Left lung (tissue), 14 donors: ENCODE measurements at places on chromosomes 2 and 18. TPM values are rescaled to one million over a fixed set of nuclear protein-coding genes. Genes with fewer than 3 reads are reported as not detected.

GRCh38 chr2:239131521-239131920, 269.3 kb downstream of the HDAC4 start:
- DNase-seq, result peak; percentile 54
- H3K27ac ChIP-seq, result no peak overlapping the region
- H3K4me1 ChIP-seq, result no peaks in the 10 kb centered on the region
- H3K36me3 ChIP-seq, result peaks cover 96% of the 10 kb centered on the region
- no peaks in the 10 kb centered on the region for H3K27me3 ChIP-seq

GRCh38 chr2:143881246-143881645, 638.7 kb downstream of the ZEB2 start:
- H3K36me3 ChIP-seq, result no peaks in the 10 kb centered on the region
- no peak overlapping the region for H3K27ac ChIP-seq
- DNase-seq, result no peak
- no peak overlapping the region for H3K4me3 ChIP-seq

- no peaks in the 10 kb centered on the region for H3K27me3 ChIP-seq
- no peak overlapping the region for H3K4me3 ChIP-seq
- no peak overlapping the region for H3K27ac ChIP-seq
- H3K36me3 ChIP-seq, result no peaks in the 10 kb centered on the region
- DNase-seq, result no peak
Measured at GRCh38 chr2:171260471-171261424, 100.1 kb upstream of the TLK1 start.

DNA sequence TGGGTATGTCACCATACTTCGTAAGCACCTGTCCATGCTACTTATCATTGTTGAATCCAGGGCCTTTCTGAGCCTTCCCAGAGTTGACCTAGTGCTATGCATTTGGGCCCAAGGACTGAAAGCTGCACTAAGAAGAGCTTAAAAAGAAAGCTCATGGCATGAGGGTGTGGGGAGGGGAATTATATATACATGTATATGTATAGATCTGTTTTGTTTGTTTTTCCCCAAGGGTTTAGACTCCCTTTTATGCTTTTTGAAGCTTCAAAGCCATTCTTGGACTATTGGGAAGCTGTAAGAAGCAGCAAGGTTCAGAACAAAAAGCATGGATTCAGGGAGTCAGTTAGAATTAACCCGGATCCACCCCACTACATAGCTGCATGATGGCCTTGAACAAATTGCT, 23.3 kb downstream of the MFF start:
- no peak overlapping the region for H3K4me3 ChIP-seq
- no peaks in the 10 kb centered on the region for H3K36me3 ChIP-seq
- H3K27me3 ChIP-seq, result no peaks in the 10 kb centered on the region
- H3K27ac ChIP-seq, result no peak overlapping the region

GRCh38 chr2:1494906-1495305, 81.6 kb downstream of the TPO start:
- no peaks in the 10 kb centered on the region for H3K27me3 ChIP-seq
- no peaks in the 10 kb centered on the region for H3K4me1 ChIP-seq
- no peaks in the 10 kb centered on the region for H3K36me3 ChIP-seq
- no peak overlapping the region for H3K27ac ChIP-seq
- no peak for DNase-seq

DNA sequence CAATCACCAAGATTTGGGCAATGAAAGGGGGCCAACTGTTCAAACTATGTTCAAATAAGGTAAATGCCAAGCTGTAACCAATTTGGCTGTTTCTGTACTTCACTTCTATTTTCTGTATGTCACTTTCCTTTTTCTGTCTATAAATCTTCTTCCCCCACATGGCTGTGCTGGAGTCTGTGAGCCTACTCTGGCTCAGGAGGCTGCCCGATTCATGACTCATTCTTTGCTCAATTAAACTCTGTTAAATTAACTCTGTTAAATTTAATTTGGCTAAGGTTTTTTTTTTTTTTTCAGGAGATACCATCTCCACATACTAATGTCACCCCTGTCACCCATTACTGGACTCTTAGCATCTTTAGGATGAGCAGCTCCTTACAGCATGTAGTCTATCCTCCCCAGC, 178.8 kb upstream of the TWIST2 start:
- DNase-seq, result no peak
- H3K27me3 ChIP-seq, result no peaks in the 10 kb centered on the region
- no peak overlapping the region for H3K27ac ChIP-seq
- no peak overlapping the region for H3K4me3 ChIP-seq
- no peaks in the 10 kb centered on the region for H3K36me3 ChIP-seq

DNA sequence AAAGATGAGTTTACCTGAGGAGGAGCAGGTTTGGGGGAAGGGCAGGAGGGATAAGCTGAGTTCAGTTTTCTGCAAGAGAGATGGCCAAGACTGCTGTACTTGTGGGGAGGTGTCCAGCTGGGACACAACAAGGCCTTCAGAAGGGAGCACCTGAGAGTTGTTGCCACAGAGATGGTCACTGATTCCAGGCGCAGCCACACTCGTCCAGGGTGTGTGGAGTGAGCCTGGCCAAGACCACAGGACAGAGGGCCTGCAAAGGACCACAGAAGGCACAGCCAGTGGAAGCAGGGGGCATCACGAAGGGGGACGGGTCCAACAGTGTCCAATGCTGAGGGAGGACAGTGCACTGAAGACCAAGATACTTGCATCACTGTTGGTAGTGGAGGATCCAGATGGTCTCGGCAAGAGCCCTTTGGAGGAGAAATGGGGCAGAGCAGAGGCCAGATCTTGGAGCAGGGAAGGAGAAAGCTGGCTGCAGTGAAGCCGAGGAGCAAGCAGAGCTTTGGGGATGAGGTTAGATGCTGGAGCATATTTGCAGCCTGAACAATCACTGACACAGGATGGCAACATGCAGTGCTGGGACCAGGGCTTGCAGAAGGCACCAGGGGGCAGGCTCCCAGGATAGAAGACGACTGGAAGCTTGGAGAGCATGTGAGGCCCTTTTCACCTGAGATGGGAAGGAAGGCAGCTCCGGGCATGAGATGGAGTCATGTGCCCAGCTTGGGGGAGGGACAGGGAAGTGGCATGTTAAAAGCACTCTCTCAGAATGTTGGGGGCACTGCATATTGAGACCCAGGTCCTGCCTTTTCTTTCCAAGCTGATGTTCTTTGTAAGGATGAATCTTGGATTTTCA, 214.0 kb downstream of the CYP26B1 start:
- H3K27ac ChIP-seq, result no peak overlapping the region
- no peaks in the 10 kb centered on the region for H3K36me3 ChIP-seq
- no peak for DNase-seq
- no peak overlapping the region for H3K4me3 ChIP-seq
- no peaks in the 10 kb centered on the region for H3K27me3 ChIP-seq

DNA sequence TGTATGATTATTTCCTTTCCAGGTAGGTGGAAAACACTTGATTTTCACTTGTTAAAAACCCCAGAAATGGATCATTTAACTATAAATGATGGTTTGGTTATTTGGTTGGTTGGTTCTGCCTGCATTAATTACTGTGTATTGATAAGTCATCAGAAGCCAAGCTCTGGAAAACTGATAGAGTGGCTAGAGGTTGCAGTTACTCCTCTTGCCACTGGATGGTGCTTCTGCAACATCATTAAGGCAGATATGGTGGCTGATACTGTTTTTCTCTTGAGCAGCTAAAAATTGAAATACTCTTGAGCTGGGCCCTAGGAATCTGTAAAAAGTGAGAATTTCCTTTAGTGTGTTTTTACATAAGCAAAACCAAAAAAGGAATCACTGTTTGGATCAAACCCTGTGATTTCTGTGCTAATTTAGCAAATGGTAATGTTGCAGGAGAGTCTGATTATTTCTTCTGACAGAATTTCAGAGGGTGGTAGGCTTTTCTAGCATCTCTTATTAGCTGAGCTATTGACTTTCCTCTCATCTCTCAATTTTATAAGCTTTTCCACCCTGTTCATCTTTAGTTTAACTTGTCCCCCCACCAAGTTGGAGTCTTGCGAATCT, 54.3 kb downstream of the RAB10 start:
- no peaks in the 10 kb centered on the region for H3K36me3 ChIP-seq
- DNase-seq, result peak; percentile 5
- no peaks in the 10 kb centered on the region for H3K27me3 ChIP-seq
- H3K4me3 ChIP-seq, result no peak overlapping the region

- H3K27ac ChIP-seq, result no peak overlapping the region
- no peaks in the 10 kb centered on the region for H3K36me3 ChIP-seq
- H3K27me3 ChIP-seq, result no peaks in the 10 kb centered on the region
- H3K4me3 ChIP-seq, result no peak overlapping the region
Measured at GRCh38 chr2:177568390-177568789, 175.8 kb downstream of the AGPS start.

- no peak overlapping the region for H3K27ac ChIP-seq
- no peaks in the 10 kb centered on the region for H3K27me3 ChIP-seq
- H3K36me3 ChIP-seq, result no peaks in the 10 kb centered on the region
Measured at GRCh38 chr2:235095569-235095968, 143.8 kb downstream of the SH3BP4 start.

DNA sequence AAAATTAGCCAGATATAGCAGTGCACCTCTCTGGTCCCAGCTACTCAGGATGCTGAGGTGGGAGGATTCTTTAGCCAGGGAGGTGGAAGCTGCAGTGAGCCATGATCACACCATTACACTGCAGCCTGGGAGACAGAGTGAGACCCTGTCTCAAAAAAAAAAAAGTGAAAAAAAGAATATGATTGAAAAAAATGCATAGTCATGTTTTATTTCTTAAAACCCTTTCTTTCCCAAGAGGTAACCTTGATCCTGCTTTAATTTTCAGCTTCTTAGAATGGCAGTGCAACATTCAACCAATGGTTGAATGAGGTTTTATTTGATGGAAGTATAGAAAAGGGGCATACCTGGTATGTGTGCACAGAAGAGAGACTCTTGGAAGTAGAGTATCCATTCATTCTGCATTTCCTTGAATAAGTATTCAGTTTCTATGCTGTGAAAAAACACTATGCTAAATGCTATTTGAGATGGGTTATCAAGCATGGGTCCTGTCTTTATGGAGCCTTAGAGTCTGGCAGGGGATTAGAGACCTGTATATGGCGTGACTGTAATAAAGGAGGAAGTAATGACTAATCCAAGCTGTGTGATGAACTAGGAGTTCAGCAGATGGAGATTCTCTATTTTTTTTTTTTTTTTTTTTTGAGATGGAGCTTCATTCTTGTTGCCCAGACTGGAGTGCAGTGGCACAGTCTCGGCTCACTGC, 146.3 kb downstream of the WDSUB1 start:
- DNase-seq, result no peak
- peak overlapping the region; percentile 13 for H3K27ac ChIP-seq
- peaks cover 24% of the 10 kb centered on the region for H3K4me1 ChIP-seq
- H3K4me3 ChIP-seq, result no peak overlapping the region
- H3K27me3 ChIP-seq, result no peaks in the 10 kb centered on the region

DNA sequence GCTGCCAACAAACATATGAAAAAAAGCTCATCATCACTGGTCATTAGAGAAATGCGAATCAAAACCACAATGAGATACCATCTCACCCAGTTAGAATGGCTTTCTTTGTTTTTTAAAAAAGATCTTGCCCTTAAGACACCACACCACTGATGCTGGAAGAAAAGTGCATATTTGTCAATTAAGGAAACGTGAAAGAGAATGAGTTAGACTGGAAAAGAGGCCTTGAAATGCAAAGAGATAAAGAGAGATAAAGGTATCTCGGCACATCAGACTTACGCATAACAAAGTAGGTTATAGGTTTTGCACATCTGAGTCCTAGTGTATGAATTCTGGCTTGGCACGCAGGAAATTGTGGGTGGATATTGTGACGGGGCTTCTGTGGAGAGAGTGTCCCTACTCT, 149.5 kb downstream of the MTX2 start:
- H3K36me3 ChIP-seq, result no peaks in the 10 kb centered on the region
- DNase-seq, result no peak
- no peak overlapping the region for H3K27ac ChIP-seq
- H3K27me3 ChIP-seq, result no peaks in the 10 kb centered on the region

DNA sequence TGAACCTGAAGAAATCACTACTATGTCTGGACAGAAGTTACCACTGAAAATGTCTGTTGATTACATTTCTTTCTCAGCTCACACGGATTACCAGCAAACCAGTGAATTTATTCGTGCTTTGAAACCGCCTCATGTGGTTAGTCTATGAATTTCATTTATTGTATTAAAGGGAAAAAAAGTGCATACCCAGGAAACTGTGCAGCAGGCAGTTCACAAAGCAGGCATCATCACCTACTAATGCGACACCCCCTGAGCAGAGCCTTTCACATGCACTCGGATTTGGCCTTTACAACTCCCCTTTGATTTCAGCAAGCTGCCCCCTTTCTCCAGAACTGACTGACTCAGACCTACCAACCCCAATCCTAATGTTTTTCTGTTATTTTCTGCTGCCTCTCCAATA, 20.1 kb downstream of the CPSF3 start:
- peaks cover 90% of the 10 kb centered on the region for H3K36me3 ChIP-seq
- H3K27ac ChIP-seq, result no peak overlapping the region
- no peak overlapping the region for H3K4me3 ChIP-seq
- H3K4me1 ChIP-seq, result no peaks in the 10 kb centered on the region

- no peaks in the 10 kb centered on the region for H3K27me3 ChIP-seq
- peak overlapping the region; percentile 13 for H3K4me3 ChIP-seq
- H3K27ac ChIP-seq, result peak overlapping the region; percentile 85
- H3K36me3 ChIP-seq, result peaks cover 12% of the 10 kb centered on the region
- DNase-seq, result no peak
Measured at GRCh38 chr18:48932822-48933510, 17.8 kb downstream of the SMAD7 start.

GRCh38 chr2:152176113-152176714, 651 bp upstream of the STAM2 start:
- peak overlapping the region; percentile 99 for H3K27ac ChIP-seq
- H3K27me3 ChIP-seq, result no peaks in the 10 kb centered on the region

- no peaks in the 10 kb centered on the region for H3K4me1 ChIP-seq
- H3K27me3 ChIP-seq, result no peaks in the 10 kb centered on the region
- H3K4me3 ChIP-seq, result no peak overlapping the region
- no peak for DNase-seq
- H3K36me3 ChIP-seq, result no peaks in the 10 kb centered on the region
Measured at GRCh38 chr2:105454801-105455485, 56.1 kb upstream of the FHL2 start.

GRCh38 chr2:38498045-38498481, 104.7 kb downstream of the HNRNPLL start:
- H3K27me3 ChIP-seq, result no peaks in the 10 kb centered on the region
- no peak overlapping the region for H3K27ac ChIP-seq
- H3K36me3 ChIP-seq, result no peaks in the 10 kb centered on the region

DNA sequence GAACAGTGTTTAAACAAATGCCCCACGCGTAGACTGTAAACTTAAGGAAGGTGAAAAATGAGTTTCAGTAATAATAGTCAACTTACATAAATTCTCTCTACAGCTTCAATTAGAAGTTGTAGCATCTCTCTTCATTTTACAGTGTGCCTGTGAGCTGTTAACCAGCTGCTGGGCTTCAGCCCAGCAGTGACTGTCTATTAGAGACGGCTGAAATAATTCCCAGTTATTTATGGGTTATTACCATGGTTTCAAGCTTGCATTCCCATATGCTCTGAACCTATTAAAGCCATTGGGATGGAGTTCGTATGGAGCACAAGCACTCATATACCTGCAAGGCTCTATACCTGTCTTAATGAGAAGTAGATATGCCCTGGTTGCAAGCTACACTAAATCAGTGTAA, 501.1 kb downstream of the CNTNAP5 start:
- DNase-seq, result no peak
- no peaks in the 10 kb centered on the region for H3K27me3 ChIP-seq
- H3K4me3 ChIP-seq, result no peak overlapping the region
- H3K4me1 ChIP-seq, result no peaks in the 10 kb centered on the region
- H3K27ac ChIP-seq, result no peak overlapping the region

The ST6GAL2 gene
- 2.2 TPM for total RNA-seq

The EPAS1 gene
- 590 TPM for total RNA-seq

The ANKRD30B gene
- total RNA-seq, result not detected

The IL37 gene
- not detected for total RNA-seq

The CFAP53 gene
- total RNA-seq, result 2.3 TPM

The PARD6G gene
- total RNA-seq, result 6.9 TPM

The AP1S3 gene
- 23.4 TPM for total RNA-seq

The DYNAP gene
- not detected for total RNA-seq
